T-helper 1 cell treated with Interleukin-12 subunit alpha and Interleukin-12 subunit beta and Interleukin-4 antibody, amounts not matched to agents 30 ng/mL and 1 ng/mL, for 36 hours (primary cell): ENCODE measurements at places on chromosomes 7 and 10. TPM values are rescaled to one million over a fixed set of nuclear protein-coding genes. Genes with fewer than 3 reads are reported as not detected.

The CALML3 gene
- not detected in 2 replicates for total RNA-seq

The RPEL1 gene
- not detected in 2 replicates for total RNA-seq

The PLCE1 gene
- total RNA-seq: 0.02 and 0.05 TPM in 2 replicates

The EVX1 gene
- total RNA-seq: not detected in 2 replicates

The ADARB2 gene
- 0.17 and 0.37 TPM in 2 replicates for total RNA-seq

The SLC26A3 gene
- total RNA-seq: not detected in 2 replicates

The AGAP6 gene
- 20.9 TPM in 2 replicates for total RNA-seq

The PHKG1 gene
- total RNA-seq: 1.5 and 2.0 TPM in 2 replicates

The OPN1SW gene
- not detected in 2 replicates for total RNA-seq

The TACC2 gene
- not detected in 2 replicates for total RNA-seq

The GSTO2 gene
- 1.2 and 1.4 TPM in 2 replicates for total RNA-seq

The UROS gene
- 50.7 and 55.1 TPM in 2 replicates for total RNA-seq

The HNRNPH3 gene
- 119 and 121 TPM in 2 replicates for total RNA-seq

The TMEM60 gene
- total RNA-seq: 13.1 and 15.3 TPM in 2 replicates

The UFSP1 gene
- 3.3 and 3.7 TPM in 2 replicates for total RNA-seq

The CFAP43 gene
- total RNA-seq: not detected in 2 replicates

The COL17A1 gene
- not detected in 2 replicates for total RNA-seq

The SYNPO2L gene
- 0.10 TPM in 1 of 2 replicates, not detected in the other for total RNA-seq
